ENCODE measurements at places on chromosomes 2 and 18. TPM values are rescaled to one million over a fixed set of nuclear protein-coding genes. Genes with fewer than 3 reads are reported as not detected.

LGALSL gene
- 5.9 TPM for total RNA-seq

LHCGR gene
- not detected for total RNA-seq

VWC2L gene
- total RNA-seq, result not detected

CCDC121 gene
- 4.4 TPM for total RNA-seq

ACVR1C gene
- total RNA-seq, result 0.13 TPM

SERPINB5 gene
- 0.11 TPM for total RNA-seq

DNA sequence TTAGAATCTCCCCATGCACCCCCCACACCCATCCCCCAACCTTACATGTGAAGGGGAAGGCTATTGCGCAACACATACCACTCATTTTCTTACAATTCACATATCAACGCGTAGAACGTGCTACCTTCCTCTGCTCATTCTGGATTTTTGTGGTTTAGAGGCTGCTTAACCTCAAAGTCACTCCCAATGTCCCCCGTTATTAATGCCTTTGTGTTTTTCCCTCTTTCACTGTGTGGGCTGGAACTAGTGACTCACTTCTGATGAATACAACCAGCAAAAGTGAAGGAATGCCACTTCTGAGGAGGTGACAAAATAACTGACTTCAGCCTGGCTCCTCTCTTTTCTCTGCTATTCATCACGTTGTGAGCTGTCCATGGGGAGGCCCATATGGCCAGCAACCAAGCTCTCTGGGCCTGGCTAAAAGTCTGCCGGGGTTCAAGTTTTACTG, 342.5 kb upstream of the NXPH2 start:
- H3K36me3 ChIP-seq, result no peaks in the 10 kb centered on the region
- no peak overlapping the region for H3K4me3 ChIP-seq
- no peaks in the 10 kb centered on the region for H3K27me3 ChIP-seq
- H3K27ac ChIP-seq, result no peak overlapping the region
- peak; percentile 9 for DNase-seq

DNA sequence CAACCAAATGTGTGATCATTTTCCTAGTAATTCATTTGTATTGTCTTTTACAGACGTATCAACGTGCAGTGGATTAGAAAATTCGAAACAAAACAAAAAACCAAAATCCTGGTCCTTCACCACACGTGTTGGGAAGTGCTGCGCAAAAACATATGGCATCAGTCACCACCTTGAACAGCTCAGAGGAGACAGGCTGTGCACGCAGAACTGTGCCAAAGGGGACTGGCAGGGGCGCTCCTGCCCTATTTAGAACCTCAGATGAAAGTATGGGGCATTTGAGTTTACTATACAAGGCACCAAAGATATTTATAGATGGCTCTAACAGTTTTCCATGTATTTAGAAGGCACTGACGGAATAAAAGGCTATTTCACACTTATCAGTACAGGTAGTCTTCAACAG, 42.3 kb downstream of the NOL10 start:
- peaks cover 16% of the 10 kb centered on the region for H3K36me3 ChIP-seq
- DNase-seq, result no peak
- no peak overlapping the region for H3K4me3 ChIP-seq
- H3K27ac ChIP-seq, result no peak overlapping the region

- no peak overlapping the region for H3K4me3 ChIP-seq
- no peaks in the 10 kb centered on the region for H3K36me3 ChIP-seq
- peaks cover 48% of the 10 kb centered on the region for H3K4me1 ChIP-seq
- no peaks in the 10 kb centered on the region for H3K27me3 ChIP-seq
- no peak overlapping the region for H3K27ac ChIP-seq
These were observed 47.1 kb downstream of the LPIN2 start for GRCh38 chr18:2965797-2966196.

DNA sequence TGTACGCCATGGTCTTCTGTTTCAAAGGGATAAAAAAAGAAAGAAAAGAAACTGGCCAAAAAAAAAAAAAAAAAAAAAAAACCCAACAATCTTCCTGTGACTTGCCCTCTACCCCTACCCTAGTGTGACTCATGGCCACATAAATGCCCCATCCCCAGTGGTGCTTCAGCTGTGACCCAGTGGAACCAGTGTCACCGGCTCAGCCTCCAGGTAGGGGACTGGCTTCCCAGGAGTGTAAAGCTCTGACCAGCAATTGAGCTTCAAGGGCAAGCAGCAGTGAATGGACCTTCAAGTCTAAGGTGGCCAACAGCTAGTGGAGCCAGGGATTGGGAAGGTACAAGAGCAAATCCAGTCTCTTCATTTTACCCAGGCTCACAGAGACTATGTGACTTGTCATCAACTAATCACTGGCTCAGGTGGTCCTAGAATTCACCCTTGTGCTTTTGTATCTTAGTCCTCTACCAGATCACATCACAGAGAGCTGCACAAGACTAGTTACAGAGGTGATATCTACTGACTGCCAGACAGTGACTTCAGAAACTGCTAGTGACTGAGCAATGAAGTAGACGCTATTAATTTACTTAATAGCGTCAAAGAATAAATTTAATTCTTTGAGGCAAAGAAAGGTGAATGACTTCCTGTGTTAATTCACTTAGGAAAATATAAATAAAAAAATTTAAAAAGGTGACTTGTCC, 1.3 kb upstream of the TGFBRAP1 start:
- no peaks in the 10 kb centered on the region for H3K27me3 ChIP-seq
- H3K4me1 ChIP-seq, result peaks cover 17% of the 10 kb centered on the region
- no peak for DNase-seq

DNA sequence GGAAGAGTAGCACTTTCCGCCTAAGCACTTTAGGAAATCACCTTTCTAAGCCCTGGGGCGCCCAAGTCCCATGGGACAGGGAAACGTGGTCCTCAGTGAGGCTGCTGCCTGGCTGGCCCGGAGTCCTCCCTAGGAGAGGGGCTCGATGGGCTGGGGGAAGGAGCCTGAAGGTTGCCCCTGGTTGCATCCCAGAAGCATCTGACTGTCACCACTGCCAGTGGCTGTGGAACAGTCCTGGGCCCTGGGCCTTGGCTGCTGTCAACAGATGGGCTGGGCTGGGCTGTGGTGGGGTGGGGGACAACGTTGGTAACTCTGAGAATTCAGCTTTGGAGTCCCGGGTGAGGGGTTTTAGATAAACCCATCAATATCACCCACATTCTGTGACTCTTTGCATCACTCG, 22.5 kb downstream of the ASB1 start:
- no peak overlapping the region for H3K4me3 ChIP-seq
- no peak overlapping the region for H3K27ac ChIP-seq

DNA sequence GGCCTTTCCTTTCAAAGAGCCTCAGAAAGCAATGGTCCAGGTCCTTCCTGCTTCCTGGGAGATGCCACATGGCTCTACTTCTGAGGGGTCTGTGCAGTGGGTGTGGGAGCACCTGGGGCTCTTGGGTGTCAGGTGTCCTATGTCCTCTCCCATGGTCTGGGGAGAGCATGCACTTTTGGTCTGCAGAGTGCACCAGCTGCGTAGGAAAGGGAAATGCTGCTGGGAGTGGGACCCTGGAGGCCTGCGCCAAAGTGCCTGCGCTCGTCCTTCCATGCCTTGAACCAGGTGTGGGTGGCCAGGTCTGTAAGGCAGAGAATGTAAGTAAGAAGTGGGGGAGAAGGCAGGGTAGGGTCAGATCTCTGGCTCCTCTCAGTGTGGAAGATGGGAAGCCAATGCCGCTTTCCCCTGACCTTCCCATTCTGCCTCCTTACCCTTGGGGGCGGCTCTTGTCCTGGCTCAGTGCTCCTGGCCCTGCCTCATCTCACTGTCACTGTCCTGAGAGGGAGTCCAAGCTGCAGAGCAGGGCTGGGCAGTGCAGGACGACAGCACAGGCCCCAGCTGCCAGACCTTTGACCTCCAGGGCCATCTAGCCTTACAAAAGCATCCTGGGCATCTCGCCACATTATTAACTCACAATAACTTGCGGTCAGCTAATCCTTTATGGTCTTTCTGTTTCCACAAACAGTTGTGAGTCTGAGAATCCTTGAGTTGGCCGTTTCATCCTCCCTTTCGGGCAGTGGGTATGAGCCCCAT, 6.6 kb upstream of the PROM2 start:
- no peaks in the 10 kb centered on the region for H3K4me1 ChIP-seq
- DNase-seq, result no peak
- H3K36me3 ChIP-seq, result no peaks in the 10 kb centered on the region
- no peak overlapping the region for H3K4me3 ChIP-seq
- no peak overlapping the region for H3K27ac ChIP-seq
- no peaks in the 10 kb centered on the region for H3K27me3 ChIP-seq

GRCh38 chr2:113973810-113974209, 83.9 kb downstream of the ACTR3 start:
- H3K27me3 ChIP-seq, result no peaks in the 10 kb centered on the region
- H3K4me1 ChIP-seq, result no peaks in the 10 kb centered on the region
- no peak for DNase-seq
- H3K36me3 ChIP-seq, result no peaks in the 10 kb centered on the region
- no peak overlapping the region for H3K27ac ChIP-seq

DNA sequence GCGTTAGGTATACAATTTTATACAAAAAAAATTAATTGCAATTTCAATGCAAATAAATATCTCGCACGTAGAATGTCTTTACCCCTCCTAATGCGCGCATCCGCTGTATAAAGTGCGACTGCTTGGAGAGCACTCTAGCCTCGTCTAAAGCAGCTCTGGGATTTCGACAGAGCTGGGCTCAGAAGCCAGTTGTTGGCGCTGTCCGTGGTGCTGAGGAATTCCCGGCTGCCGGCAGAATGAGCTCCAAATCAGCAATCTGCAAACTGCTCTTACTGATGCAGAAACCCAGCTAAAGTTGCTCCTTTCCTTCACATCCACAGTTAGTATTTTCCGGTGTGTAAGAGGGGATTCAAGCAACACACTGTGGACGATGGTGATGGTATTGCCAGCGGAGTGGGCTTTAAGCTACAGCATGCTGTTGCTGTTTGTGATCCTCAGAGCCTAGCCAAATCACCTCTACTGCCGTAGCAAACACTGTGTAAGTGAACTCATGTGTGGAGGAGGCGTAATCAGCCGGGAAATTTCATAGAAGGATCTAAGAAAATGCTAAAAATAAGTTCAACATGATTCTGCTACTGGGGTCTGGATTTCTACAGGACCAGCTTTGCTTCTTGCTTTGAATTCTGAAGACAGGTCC, at the start of gene VWC2L:
Gene VWC2L (plus strand): TSS at position 137 of the 637 bp plus-strand sequence. CDS start 3,140 bp downstream, outside the sequence.
- H3K4me3 ChIP-seq, result no peak within 1 kb of the TSS
- H3K27ac ChIP-seq, result no peak within 1 kb of the TSS
- DNase-seq, result peak; percentile 81
- no peaks in the 10 kb centered on the region for H3K4me1 ChIP-seq
- no peaks in the 10 kb centered on the region for H3K27me3 ChIP-seq

- peaks cover 3% of the 10 kb centered on the region for H3K27me3 ChIP-seq
- H3K36me3 ChIP-seq, result no peaks in the 10 kb centered on the region
- no peaks in the 10 kb centered on the region for H3K4me1 ChIP-seq
These were observed 179.0 kb downstream of the ASXL3 start for GRCh38 chr18:33757037-33757436.

DNA sequence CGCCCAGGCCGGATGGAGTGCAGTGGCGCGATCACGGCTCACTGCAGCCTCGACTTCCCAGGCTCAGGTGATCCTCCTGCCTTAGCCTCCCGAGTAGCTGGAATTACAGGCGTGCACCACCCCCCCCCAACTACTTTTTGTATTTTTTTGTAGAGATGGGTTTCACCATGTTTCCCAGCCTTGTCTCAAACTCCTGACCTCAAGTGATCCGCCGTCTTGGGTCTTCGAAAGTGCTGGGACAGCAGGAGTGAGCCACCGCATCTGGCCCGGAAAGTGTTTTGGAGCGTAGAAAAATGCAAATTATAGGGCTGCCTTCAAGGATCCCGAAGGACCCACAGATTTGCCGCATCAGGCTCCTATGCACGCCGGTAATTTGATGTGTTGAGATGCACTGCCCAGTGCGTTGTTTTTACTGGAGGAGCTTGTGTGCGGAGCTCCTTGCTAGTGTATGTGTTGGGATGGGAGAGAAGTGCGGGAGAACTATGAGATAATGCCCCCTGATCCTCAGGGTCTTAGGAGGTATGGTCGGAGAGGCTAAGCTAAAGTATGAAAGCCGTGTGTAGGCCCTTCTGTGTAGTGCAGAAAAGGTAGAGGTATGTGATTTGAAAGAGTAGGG, 1.2 kb upstream of the CLASP1 start:
- H3K4me3 ChIP-seq, result peak overlapping the region; percentile 97
- H3K36me3 ChIP-seq, result no peaks in the 10 kb centered on the region
- H3K27ac ChIP-seq, result peak overlapping the region; percentile 93
- peak; percentile 21 for DNase-seq

- DNase-seq, result no peak
- H3K27ac ChIP-seq, result no peak overlapping the region
- H3K4me1 ChIP-seq, result peaks cover 19% of the 10 kb centered on the region
- no peaks in the 10 kb centered on the region for H3K36me3 ChIP-seq
- H3K4me3 ChIP-seq, result no peak overlapping the region
These were observed 22.2 kb downstream of the PIK3C3 start for GRCh38 chr18:41977233-41977632.

- no peak overlapping the region for H3K27ac ChIP-seq
- DNase-seq, result no peak
- H3K27me3 ChIP-seq, result no peaks in the 10 kb centered on the region
- H3K4me1 ChIP-seq, result no peaks in the 10 kb centered on the region
- no peak overlapping the region for H3K4me3 ChIP-seq
- H3K36me3 ChIP-seq, result no peaks in the 10 kb centered on the region
These were observed 282.1 kb upstream of the NT5C1B start for GRCh38 chr2:18871430-18871829.
